Kidney (tissue), 22 donors: ENCODE measurements at places on chromosomes 6 and 20.

- DNase-seq = no peak
Measured at GRCh38 chr6:68777956-68778355, 142.9 kb downstream of the ADGRB3 start.

- DNase-seq = no peak
Measured at GRCh38 chr20:46767127-46767761, 57.8 kb downstream of the SLC2A10 start.

DNA sequence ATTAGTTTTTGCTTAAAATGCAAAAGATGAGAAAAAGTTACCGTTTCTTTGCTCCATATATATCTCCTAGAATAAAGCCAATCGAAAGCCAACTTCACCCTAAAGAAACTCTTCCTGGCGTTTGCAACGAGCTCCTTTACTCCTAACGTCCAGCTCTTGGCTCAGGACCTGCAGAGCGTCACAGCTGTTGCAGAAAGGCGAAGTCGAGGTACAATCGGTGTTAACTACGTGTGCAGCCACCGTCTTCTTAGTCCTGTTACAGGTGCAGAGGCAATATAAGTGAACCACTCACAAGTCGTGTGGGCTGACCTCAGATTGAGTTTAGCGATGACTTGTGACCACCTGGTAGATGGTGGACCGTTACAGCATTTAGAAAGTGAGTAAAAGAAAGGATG, 113.1 kb downstream of the TRIM27 start:
- no peak for DNase-seq

DNA sequence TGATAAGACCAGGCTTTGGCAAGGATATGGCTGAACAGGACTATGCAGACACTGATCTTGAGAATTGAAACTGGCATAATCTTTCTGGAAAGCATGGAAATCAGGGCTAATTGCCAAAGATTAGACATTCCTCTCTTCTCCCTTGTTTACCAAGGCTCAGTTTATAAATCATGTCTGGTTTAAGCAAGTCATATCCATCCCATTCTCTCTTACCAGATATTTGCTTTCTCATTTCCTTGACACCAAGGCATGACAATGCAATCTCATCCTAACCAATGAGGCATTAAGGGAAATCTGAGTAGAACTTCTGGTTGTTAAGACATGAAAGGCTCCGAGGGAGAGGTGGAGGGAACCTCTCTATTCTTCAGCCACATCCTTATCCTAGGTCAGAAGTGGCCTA, 110.3 kb upstream of the CEP85L start:
- no peak for DNase-seq

DNA sequence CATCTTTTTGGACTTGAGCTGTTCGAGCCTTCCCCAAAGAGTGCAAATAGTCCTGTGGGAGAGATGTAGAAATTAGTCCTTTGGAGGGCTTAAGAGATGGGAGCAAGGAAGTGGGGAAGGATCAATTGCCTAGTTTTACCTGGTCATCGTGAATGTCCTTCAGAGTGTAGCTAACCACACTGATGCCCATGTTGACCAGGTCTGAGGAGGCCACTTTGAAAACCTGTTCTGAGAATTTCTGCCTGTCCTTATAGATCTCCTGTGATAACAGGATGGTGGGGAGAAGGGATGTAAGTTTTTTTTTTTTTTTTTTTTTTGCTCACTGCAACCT, 2.0 kb downstream of the FLOT1 start:
- DNase-seq = no peak

DNA sequence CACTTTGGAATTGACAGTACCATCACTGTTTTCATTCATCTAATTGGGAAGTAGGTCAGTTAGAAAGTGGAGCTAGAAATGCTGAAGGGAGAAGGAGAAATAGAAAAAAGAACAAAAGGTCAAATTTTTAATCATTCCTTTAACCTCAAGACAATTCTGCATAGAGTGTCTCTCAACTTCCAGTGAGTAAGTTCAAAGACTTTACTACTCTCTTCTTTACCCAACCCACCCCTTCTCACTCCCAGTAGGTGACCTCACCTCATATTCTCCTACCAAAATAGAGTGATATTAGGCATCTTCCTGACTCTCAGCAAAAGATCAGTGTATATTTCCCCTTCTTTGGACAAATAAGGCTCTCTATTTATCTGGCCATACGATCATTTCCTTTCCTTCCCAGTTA, 340.0 kb upstream of the JAG1 start:
- no peak for DNase-seq

DNA sequence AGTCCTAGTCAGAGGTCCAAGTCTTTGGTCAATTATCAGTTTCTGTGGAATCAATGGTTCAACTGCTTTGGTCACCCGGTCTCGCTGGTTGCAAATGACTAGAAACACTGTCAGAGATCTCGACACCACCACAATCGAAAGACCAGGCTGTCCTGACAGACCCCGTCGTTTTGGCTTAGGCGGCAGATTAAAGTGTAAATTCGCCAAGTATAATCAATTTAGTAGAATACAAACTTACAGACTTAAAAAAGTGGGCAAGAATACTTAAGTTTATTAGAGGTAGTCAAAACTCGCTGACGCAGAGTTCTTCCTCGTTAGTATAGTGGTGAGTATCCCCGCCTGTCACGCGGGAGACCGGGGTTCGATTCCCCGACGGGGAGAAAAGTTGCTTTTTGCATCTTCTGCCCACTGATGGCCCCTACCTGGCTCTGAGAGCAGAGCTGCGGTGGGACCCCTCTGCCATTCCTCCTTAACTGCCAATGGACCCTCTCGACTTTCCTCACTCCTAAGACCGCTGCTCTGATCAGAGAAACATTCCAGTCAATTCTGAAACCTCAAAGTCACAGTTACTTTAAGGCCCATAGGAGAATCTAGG, 30.6 kb upstream of the ZNF184 start:
- DNase-seq = peak; percentile 90

DNA sequence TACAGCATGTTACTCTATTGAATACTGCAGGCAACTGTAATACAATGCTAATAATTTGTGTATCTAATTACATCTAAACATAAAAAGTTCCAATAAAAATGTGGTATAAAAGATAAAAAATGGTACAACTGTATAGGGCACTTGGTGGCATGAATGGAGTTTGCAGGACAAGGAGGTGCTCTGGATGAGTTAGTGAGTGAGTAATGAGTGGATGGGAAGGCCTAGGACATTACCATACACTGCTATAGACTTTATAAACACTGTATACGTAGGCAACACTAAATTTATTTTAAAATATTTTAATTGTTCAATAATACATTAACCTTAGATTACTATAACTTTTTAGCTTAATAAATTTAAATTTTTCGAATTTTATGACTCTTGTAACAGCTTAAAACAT, 579.6 kb upstream of the MAN1A1 start:
- DNase-seq = no peak

- no peak for DNase-seq
Measured at GRCh38 chr20:32034581-32035425, 17.2 kb upstream of the HCK start.

DNA sequence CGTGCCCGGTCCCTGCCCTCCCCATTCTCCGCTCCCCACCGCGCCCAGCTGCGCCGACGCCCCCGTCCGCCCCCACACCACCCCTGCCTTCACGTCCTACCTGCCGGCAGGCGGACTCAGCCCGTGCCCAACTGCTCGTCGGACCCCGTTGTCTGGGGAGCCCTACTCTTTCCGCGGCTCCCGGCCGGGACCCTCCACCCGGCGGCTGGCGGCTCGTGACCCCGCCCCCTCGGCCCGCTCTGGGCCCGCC, at the start of gene SERAC1:
TSS of gene SERAC1 (minus strand) at position 223 of the 250 bp plus-strand sequence. CDS start 9,899 bp downstream, outside the sequence.
- DNase-seq = no peak

- DNase-seq = peak; percentile 37
Measured at GRCh38 chr6:451847-452246, 60.3 kb downstream of the IRF4 start.

- no peak for DNase-seq
Measured at GRCh38 chr6:164570801-164571200, 738.6 kb downstream of the C6orf118 start.

- DNase-seq = no peak
Measured at GRCh38 chr20:9867196-9867980, 28.5 kb upstream of the PAK5 start.

DNA sequence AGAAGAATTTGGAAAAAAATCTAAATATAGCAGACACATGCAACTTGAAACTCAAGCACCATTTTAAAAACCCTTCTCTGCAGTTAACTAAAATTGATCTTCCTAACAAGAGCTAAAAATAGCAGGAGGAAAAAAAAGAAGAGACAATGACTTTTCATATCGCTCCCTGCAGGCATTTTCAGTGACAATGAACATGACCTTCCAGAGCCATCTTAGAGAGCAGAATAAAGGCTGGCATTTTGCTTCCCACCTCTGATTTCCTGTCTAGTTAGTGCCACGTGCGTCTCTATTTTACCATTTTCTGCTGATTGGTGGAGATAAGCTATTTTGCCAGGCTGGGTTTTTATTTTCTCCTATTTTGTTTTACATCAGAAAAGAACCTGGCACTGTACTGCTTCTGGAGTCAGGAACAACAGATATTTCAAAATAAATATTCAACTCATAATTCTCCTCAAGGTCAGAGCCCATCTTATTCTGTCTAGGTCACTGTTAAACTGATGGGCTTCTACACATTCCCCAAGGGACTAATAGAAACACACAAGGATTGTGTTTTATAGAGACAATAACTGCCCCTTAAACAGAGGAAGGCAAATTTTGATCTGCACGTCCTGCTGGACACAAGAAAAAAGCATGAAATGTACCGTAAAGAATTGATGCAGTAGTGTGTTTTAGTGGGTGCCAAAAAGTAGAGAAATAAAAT, 70.2 kb upstream of the ENPP5 start:
- no peak for DNase-seq

DNA sequence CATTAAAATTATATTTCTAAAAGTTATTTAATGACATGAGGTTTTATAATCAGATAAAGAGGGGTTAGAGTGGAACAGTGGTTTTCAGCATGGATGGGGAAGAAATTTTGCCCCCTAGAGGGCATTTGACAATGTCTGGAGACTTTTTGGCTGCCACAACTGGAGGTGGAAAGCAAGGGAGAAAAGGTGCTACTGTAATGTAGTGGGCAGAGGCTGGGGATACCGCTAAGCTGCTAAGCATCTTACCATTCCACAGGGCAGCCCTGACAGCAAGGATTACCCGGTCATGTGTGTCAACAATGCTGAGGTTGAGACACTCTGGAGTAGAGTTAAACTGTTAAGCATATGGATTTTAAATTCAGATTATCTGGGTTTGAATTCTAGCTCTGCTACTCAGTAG, 52.9 kb upstream of the FABP7 start:
- DNase-seq = no peak

DNA sequence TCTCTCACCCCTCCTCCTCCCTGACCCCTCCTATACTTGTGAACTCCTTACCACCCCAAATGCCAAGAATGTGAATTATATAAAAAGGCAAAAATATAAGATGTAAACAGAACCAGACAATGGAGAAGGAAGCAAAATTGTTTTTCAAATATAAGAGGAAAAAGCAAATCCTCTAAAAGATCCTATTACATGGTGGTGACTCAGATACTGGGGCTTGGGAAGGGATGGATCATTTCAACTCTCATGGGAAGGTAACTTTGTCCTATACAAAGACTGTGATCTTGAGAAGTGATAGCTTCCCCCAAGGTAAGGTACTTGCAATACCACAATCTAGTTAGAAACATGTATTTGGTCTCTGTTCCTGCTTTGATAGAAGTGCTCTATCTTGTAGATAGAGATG, 24.6 kb upstream of the TNFRSF21 start:
- no peak for DNase-seq
